ENCODE measurements at places on chromosomes 7 and 10.

DNA sequence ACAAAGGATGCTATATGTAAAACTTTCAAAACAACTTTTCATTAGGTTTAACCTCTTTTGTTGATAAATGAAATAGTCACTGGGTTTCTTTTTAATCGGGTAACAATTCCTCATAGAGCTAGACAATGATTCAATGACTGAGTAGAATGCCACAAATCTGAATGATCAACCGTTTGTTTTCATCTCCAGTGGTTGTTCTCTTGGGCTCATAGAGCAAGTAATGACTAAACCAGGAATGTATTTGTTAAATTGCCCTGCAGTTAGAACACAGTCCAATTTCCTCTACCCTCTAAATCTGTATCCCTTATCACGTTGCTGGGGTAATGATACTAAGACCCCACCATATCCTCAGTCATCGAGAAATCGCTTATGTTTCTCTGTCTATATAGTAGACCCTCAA, 40.0 kb downstream of the CNNM1 start:
- no peak for DNase-seq

DNA sequence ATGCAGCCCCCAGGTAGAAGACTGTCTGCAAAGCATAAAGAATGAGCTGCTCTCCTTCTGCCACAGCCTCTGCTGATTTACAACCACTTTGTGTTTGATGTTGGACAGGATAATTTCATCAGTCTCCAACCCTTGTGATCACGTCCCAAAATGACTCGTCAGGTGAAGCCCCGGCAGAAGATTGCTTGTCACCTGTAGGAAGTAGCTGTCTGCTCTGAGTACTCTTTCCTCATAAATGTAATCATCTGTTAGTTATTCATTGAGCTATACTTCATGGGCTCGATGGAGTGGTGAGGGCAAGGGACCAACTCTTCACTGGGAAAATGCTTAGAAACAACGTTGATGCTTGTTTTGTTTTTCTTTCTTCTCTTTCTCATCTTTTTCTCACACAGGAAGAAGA, 290.9 kb upstream of the SP8 start:
- DNase-seq = no peak

DNA sequence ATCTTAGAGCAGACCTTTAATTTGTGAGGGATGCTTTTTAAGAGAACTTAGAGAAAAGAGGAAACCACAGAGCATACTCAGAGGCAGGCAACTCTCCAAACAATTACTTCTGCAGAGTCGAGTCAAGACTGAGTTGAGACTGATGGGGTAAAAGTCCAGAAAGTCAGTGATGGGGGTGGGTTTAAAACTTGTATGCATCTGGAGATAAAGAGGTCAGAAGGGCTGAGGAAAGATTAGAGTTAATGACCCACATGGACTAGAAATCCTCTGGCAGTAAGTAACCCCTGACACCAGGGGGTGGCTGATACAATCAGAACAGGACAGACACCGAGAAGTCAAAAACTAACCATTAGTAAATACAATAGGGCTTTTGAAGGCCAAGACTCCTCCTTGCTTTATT, 42.4 kb upstream of the SEPTIN7 start:
- DNase-seq = peak; percentile 12

GRCh38 chr7:96127746-96128145, 194.2 kb downstream of the SLC25A13 start:
- no peak for DNase-seq

- DNase-seq = no peak
Observed at GRCh38 chr10:73888514-73888913, 14.2 kb upstream of the CAMK2G start.

DNA sequence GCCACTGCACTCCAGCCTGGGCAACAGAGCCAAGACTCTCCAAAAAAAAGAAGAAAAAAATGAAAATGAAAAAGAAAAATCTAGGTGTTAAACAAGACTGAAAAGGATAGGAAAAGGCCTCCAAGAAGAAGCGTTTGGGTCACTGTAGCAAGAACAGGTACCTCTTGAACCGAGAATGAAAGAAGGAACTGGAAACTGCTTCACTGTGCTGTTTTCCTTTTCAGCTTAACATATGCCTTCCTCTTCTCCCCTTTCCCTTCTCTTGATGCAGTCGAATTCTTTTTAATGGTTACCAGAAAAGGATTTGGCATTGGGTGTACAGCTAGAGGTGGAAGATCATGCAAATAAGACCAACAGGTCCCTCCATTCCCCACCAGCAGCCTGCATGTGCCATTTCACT, 28.1 kb downstream of the LRRC4 start:
- no peak for DNase-seq

DNA sequence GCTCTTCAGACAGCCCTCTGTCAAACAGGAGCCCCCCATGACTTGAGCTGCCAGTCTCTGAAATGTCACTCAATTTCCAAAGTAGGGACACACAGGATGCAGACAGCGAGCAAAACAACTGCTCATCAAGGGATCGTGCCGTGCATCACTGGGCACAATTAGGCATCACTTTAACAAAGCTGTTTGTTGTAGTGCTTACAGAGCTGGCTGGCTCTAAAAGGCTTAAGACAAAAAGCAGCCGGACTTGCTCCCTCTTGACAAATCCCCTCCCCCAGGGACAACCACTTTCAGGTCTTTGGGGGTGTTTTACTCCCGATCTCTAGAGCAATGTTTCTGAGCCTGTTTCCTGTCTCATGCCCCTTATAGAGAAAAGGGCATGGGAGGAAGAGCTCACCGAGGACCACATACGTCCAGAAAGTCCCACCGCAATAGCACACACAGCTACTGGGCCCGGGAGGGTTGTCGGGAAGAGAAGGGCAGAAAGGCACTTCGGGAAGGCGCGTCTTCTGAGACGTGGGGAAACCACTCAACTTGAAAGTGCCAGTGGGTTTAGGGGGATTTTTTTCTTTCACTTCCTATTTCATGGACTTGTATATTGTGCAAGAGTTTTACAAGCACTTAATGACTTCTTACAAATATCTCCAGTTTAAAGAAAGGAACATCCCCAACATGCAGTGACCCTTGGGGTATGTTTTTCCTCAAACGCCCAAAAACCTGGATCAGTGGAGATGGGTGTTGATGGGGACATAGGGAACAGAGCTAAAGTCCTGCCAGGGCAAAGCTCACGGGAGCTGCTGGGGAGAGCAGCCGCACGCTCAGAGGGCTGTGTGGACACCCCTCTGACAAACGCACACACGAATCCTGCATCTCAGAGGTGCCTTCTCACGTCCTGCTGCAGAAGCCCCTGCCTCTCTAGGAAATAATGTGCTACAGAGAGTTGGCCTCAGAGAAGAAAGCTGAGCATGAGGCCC, 27.1 kb downstream of the LRRC20 start:
- peak; percentile 4 for DNase-seq

DNA sequence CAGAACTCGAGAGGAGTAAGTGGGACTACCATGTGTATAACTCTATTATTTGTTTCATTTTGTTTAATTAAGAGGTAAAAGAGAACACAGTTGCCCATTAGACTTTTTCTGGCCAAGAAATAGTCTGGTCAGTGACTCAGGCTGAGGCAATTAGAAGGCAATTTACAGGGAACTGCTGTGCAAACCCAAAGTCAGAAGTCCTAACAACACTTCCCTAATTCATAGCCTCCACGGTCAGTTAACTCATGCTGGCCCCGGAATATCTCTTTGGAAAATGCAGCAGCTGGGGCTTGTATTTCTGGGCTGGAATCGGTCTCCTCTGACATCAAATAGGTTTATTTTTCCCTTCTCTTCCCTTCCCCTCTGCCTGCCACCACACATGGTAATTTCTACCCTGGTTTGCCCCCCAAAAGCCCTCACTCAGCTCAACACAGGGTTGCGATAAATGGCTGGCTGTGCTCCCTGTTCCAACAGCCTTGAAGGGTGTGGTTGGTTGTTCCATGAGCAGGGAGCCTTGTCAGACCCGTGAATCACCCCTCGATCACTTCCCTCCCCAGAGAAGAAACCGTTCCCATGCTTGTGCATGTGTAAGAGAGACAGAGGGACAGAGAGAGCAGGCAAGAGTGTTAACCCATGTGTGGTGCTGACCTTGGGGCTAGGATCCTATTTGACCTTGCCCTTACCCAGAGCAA, 5.3 kb downstream of the SH3PXD2A start:
- no peak for DNase-seq

- no peak for DNase-seq
Observed at GRCh38 chr7:43645699-43646226, 62.9 kb downstream of the STK17A start.

DNA sequence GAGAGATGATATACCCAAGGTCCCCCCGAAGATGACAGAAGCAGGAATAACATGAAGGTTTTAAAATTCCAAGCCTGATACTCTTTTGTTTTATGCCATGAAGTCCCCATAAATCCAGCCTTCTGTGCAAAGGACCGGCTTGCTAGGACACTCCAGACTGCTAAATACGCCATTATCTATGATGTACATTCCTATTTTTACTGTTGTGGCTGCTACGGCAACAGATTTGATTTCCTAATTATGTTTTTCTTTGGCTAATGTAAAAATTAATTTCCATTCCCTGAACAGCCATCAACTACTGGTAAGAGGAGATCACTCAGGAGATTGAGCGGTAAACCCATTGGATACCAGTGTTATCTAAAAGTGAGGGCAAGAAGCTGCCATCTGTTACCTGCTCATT, 1090.8 kb downstream of the TYW1 start:
- no peak for DNase-seq

DNA sequence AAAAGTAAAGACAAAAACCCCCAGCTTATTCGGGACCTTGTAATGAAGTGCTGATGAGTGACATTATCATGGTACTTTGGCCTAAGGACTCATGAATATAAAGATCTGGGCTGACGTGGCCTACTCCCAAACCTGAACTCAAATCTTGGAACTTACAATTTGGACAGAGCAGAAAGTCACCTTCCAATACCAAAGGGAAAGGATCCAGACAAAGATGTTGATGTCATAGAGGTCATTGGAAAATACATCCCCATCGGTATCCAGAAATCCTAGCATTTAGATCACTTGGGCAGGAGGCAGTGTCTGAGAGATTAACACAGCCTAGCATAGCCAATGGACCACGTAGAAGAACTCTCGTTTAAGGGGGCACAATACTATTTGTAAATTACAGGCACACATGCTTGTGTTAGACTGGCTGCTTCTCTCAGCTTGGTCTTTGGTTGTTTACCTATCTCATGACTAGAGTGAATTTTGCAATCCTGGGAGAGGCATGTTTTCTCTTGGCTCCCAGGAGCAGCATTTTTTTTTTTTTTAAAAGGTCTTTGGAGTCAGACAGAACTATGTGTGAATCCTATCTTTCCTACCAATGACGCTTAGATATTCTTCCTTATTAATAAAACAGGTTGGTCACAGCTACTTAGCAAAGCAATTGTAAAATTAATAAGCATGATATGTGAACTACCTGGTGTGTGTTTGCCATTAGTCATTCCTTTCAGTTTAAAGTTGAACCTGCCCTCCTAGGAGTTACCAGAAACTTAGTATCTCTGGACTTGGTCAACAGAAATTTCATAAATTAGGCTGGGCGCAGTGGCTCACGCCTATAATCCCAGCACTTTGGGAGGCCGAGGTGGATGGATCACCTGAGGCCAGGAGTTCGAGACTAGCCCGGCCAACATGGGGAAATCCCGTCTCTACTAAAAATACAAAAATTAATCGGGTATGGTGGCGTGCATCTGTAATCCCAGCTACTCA, 27.8 kb upstream of the MRPS33 start:
- DNase-seq = no peak

- DNase-seq = no peak
Observed at GRCh38 chr10:116163333-116164131, 109.5 kb downstream of the GFRA1 start.

DNA sequence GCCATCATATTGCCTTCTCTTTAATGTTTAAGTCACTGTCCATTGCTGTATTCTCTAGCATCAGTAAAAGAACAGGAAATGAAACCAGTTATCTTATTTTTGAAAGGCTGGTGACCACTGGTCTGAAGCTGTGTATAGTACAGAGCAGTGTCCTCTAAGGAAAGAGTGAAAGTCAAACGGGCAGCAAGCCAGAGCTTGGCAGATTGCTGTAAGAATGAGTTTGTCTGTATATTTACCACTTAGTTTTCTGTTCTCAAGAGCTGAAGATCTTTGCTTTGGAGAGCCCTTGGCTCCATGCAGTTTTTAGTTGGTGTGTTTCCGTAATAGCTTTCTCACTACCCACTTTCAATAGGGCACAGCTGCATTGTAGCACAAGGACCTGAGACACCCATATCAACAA, 31.9 kb downstream of the PCBD1 start:
- no peak for DNase-seq

DNA sequence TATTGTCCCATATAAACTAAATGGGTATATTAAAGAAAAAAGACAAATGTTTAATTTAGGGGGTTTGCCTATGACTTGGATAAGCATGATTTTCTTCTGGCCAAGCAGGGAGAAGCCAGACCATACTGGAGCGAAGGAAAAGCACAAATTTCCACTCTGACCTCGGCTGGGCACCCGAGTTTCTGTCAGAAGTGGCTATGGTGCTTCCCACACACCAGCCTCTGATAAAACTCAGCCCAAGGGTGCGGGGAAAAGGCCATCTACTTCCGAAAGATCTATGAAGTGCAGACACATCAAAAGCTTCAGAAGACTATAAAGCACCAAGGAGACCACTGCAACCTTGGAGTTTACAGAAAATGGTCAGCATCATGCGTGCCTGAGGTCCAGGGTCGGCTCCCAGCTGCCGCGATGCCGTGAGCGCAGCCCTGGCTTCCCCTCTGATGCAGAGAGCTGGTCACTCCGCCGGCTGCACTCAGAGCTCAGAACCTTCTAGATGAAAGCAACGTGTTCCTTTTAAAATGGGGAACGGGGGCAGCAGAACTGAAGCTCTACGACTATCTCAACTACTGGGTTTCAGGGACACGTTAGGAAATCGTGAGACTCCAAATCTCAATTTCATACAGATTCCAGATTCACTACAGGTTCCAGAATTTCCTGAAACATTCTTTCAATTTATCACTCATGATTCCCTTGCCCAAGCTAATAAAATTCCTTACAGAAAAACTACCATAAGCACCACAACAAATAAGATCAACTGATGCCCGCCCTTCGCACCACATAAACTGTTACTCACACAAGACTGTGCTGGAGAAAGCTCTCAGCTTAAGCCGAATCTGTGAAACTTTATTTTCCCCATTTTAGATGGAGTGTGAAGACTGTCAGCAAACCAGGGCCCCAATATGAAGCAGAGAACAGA, 84.5 kb downstream of the DIP2C start:
- no peak for DNase-seq

GRCh38 chr7:70043015-70043538, 444.8 kb downstream of the AUTS2 start:
- no peak for DNase-seq

- no peak for DNase-seq
Observed at GRCh38 chr10:91424016-91424415, 13.9 kb downstream of the HECTD2 start.
